A549 treated with DMSO at 1 μM for 4 hours (cell line): ENCODE measurements at places on chromosomes 7 and 10. TPM values are rescaled to one million over a fixed set of nuclear protein-coding genes. Genes with fewer than 3 reads are reported as not detected.

Gene GSTO1
- total RNA-seq = 226 to 283 TPM (median 261 TPM) in 5 replicates

Gene LBX1
- total RNA-seq = not detected in 5 replicates

Gene TMEM140
- 1.3 to 1.7 TPM (median 1.4 TPM) in 5 replicates for total RNA-seq

Gene CC2D2B
- 0.15 to 0.34 TPM (median 0.22 TPM) in 3 of 5 replicates, not detected in the others for total RNA-seq

Gene PRF1
- total RNA-seq = not detected in 5 replicates

Gene TM9SF3
- total RNA-seq = 57.8 to 122 TPM (median 92.9 TPM) in 5 replicates

Gene EVX1
- 0.05 to 0.06 TPM (median 0.06 TPM) in 3 of 5 replicates, not detected in the others for total RNA-seq

Gene SLC26A5
- not detected in 5 replicates for total RNA-seq

Gene HOXA13
- total RNA-seq = 1.6 to 2.2 TPM (median 2.0 TPM) in 5 replicates

Gene LIPM
- not detected in 5 replicates for total RNA-seq
